ENCODE measurements at places on chromosomes 6 and 20.

DNA sequence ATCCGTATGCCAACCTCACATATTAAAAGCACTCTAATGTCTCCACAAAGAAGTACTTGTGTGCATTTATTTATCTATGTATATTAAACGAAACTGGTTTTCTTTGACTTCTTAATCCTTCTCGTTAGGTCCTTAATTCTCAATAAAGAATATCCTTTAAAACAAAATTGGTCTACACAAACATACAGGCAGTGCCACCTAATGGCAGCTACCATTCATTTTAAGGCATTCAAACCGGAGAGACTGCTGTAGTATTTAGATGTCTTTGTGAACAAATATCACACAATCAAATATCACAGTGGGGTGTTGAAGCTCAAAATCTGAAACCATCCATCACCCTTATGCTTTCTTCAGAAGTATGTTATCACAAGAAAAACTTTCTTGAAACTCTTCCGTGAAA, 96.6 kb upstream of the IRAK1BP1 start:
- no peak for DNase-seq

DNA sequence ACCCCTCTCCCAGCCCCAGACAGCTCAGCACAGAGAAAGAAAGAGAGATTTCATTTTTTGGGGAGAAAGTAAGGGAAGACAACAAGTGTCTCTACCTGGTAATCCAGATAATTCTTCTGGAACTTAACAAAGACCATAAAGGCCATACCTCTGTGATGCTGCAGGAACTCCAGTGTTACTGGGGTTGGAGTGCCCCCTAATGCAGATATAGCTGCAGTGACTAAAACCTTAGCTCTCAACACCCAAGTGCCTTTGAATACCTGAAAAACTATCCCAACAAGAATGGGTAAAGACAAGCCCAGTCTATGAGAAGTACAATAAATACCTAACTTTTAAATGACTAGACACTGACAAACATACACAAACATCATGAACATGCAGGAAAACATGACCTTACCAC, 365.3 kb upstream of the PTCHD4 start:
- DNase-seq: no peak

DNA sequence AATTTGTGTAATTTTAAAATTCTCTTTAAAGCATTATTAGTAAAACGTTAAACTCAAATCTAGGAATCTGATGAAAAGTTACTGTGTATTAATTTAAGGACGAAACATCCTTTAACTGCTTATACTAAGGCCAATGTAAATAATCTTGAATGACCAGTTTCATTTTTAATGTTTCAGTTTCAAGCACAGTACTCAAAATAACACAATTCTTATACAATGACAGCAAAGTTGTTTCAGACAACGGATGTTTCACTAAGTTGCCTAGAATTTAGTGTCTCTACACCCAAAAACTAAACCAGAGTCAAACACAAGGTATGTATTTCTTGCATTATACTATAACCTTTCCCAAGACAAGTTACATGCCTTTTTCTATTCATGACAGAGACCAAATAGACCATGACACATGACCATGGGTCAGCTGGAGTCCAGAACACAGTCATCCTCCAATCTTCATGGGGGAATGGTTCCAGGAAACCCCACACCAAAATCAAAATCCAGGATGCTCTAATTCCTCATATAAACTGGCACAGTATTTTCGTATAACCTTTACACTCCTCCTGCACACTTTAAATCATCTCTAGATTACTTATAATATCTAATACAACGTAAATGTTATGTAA, 7.7 kb downstream of the PHIP start:
- no peak for DNase-seq

GRCh38 chr6:27624694-27625262, 151.9 kb upstream of the ZNF184 start:
- no peak for DNase-seq

GRCh38 chr6:169409742-169410312, 156.2 kb upstream of the THBS2 start:
- DNase-seq: no peak

DNA sequence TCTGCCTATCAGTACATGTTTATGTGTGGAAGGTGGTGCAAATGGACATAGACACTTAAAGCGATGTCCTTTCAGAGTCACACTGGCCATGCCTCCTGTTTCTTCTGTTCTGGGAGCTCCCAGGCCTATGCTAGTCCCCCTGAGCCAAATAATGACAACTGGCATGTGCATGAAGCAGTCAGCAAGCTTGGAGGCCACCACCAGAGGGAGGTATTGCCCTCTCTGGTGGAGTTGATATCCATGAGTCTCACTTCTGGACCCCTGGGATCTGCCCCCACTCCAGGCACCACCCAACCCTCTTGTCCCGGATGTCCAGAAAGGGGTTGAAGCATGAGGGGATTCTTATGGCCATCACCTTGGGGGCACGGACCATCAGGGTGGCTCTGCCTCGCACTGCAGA, 172.2 kb downstream of the AIG1 start:
- no peak for DNase-seq

GRCh38 chr20:48191200-48191599, 405.9 kb upstream of the SULF2 start:
- DNase-seq: no peak

- no peak for DNase-seq
Measured at GRCh38 chr6:73694711-73695411, 1.1 kb upstream of the CD109 start.

DNA sequence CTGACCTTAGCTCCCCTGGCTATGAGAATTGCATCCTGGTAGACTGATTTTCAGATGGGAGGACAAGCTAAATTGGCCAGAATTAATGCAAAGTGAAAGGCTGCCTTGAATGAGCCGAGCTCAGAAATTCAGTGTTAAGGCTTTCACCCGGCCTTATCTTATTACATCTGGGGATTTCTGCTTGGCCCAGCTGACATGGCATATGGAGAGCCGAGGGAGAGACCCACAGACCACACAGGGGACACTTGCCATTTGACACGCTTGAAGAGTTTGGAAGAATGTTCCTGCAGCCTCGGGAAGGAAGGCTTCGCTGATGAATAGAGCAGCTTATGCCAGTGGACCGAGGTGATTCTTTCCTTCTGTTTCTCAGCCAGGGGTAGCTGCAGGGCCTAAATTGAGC, 9.0 kb downstream of the MOCS3 start:
- DNase-seq: no peak

DNA sequence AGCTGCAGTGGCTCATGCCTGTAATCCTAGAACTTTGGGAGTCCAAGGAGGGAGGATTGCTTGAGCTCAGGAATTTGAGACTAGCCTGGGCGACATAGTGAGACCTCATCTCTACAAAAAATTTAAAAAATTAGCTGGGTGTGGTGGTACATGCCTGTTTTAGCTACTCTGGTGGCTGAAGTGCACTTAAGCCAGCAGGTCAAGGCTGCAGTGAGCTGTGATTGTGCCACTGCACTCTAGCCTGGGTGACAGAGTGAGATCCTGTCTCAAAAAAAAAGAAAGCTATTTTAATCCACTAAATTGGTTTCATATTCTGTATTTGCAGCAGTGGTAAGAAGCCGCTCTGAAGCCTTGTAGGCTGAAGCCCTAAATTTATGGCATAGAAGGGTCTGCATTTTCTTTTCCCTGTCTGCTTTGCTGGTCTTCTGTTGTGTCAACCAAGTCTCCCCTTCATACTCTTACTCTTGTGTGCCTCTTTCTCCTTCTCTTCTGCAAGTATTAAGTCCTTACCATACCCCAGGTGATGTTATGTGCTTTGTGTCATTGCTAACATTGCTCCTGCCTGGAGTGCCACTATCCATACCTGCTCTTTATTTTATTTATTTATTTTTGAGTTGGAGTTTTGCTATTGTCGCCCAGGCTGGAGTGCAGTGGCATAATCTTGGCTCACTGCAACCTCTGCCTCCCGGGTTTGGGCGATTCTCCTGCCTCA, 70.9 kb downstream of the MYO6 start:
- no peak for DNase-seq

DNA sequence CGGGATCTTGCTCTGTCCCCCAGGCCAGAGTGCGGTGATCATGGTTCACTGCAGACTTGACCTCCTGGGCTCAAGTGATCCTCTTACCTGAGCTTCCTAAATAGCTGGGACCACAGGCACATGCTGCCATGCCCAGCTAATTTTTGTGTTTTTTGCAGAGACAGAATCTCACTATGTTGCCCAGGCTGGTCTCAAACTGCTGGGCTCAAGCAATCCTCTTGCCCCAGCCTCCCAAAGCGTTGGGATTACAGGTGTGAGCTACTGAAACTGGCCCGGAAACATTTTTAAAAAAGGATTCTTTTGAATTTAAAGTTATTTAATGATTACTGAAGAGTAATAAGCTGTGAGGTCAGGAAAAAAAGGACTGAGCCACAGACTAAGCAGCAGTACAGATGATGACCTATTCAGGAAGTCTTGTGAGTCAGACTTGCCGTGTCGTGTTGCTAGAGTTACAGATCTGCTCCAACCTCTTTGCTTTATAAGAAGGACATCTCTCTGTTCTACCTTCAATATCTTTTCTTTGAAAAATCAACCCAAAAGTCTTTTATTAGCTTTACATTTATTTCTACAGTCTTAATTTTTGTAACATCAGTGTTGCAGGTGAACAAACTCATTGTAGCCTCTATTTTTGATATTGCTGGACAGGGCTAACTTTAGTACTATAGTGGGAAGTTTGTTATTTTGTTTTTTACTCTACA, 108.7 kb downstream of the NCOA3 start:
- DNase-seq: peak; percentile 66

DNA sequence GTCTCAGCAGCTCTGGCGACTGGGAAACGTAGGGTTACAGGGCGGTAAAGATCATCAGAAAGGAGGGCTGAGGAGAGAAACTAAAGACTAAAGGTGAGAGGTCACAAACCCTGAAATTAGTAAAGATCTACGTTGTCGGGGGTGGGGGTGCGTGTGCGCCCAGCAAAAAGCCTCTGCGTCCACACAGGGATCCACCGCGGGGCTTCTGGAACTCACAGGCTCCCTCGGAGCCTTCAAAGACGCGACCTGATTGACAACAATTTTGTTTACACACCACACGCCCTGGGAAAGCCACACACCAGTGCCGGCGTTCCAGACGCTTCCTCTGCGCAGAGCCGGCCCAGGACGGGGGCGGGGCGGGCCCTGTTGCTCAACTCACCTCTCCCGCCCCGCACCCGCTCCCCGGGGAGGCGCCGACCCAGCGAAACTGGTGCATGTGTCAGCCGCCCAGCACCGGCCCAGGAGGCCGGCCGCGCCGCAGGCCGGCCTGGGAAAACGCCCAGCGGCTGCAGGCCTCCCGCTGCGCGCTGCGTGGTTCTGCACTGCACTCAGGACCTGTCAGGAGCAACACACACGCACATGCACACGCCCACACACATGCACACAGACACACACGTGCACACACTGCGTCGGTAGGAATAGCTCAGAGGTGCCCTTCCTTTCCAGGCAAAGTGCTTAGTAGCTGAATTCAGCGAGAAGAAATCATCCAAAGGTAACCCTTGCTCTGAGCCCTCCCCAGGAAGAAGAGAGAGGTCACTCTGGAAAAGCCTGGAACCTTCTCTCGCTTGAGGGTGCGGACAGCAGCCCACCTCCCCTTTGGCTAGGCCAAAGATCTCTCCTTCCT, 57.2 kb upstream of the ARID1B start:
- DNase-seq: peak; percentile 26

DNA sequence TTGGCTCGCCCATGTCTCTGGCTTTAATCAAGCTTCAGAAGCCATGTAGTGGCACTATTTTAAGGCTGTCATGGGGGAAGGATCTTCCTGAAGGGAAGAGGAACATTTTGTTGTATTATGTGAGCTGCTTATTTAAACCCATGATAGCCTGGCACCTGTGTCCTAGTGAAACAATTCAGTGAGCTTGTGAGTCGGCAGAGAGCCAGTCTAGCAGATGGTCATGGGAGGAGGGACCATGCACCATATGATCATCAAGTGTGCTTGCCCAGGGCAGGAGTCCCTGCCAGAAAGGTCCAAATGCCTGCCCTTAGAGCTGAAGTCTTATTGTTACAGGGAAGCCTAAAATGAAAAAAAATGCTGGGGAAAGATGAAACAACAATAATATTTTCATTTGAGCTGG, 132.9 kb downstream of the PRDM13 start:
- no peak for DNase-seq

DNA sequence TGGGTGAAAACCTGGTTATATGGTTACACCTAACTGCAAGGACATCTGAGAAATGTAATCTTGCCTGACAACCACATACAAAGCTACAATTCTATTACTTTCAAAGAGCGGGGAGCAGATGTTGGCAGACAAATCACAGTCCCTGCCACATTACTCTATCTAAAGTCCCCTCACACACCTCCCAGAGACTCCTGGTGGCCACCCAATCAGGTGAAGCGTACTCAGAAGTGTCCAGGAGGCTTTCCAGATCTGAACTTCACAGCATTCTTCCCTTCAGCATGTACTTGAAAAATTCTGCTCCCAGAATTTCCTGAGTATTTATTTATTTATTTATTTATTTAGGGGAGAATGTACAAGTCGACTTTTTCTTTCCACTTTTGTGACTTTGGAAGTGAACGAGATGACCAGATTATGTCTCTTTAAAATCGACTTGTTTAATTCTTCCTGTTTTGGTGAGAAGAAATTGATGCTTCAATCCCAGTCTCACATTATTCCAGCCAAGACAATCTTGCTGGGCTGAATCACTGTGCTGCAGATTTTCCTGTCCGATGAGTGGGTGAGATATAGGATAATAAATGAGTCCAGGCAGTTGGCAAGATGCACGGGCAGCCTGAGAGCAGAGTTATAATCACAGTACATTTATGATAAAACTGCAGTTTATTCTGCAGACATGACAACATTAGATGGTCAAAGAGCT, 46.9 kb upstream of the POPDC3 start:
- no peak for DNase-seq

DNA sequence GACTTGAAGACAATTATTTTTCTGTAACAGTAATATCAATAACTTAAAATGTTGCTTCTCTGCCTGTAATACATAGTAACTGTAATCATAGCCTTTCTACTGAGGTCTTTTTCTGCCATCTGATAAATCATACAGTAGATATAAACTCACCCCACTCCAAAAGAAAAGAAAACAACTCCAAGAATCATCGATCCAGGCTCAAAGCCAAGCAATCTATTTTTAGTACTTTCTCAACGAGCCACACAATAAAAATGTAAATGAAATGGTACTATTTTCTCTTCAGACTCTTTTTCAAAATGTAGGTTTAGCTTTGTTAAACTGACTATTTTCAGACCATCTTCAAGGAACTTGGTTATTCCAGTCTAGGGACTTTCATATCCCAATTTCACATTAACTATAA, 493.3 kb downstream of the ADGRB3 start:
- no peak for DNase-seq

DNA sequence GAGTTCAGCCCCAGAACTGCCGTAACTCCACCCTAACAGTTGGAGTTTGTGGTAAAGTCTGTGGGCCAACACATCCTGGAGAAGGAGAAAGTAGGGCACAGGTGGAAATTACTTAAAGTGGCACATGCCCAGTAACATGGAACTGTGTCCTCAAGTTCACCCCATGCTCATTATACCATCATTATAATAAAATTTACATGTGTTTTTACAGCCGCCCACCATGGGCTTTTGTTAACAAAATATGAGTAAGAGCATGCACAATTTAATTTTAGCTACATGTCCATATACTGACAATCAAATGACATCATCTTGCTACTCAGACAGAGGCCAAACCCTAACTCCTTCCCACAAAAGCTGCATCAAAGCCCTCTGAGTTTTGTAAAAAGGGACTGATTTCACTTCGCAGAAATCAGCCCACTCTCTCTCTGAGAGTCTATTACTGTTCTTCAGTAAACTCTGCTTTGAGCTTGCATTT, 17.3 kb upstream of the ELOVL4 start:
- no peak for DNase-seq
